ENCODE measurements at places on chromosomes 12 and 14.

- DNase-seq = no peak
These were observed 113.3 kb downstream of the ANO6 start for GRCh38 chr12:45329238-45329637.

GRCh38 chr12:69685810-69686209, 13.3 kb downstream of the BEST3 start:
- no peak for DNase-seq

DNA sequence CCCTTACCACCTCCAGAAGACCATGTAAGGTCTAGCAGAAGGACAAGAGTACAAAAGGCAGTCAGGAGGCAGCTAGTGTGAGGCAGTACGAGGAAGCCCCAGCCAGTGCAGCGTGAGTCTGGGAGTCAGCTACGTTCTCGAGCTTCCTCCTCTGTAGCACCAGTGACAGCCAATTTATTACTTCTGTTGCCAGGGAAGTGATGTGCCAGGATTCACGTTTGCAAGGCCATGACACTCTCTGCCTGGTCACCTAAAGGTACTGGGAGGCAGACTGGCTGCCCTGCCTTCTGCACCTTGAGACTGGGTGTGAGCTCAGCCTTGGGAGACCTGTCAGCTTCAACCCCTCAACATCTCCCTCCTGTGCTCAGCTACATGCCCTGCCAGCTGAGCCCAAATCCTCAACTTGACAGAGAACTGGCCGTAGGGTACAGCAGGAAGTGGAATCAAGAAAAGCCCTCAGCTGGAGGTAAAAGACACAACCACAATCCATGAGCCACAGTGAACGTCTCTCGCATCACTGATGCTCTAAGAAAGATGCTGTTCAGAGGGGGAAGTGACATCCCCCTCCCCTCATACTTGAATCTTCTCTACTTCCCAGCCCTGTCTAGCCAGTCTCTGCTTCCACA, 182.5 kb upstream of the RGS6 start:
- DNase-seq = no peak

DNA sequence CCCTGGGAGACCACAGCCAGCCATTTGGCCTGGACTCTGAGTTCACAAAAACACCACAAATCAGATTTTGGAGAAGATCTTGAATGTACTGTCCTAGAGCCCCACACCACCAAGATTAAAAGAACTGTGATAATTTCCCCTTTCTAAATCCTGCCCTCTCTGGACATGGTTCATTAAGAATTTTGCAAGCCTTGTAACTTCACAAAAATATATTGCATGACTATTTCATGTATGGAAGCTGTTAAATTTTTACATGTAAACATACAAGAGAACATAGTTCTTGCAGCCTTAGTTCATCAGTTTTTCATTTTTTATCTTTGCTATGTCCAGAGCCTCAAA, 97.0 kb downstream of the SCARB1 start:
- no peak for DNase-seq

GRCh38 chr14:70698288-70698687, 56.6 kb downstream of the TTC9 start:
- no peak for DNase-seq

Measured in HAP-1 (cell line).